ENCODE measurements at places on chromosomes 6 and 20.
A peak's percentile ranks its signal among the peaks of the same experiment; 100 is the strongest.

- no peak for DNase-seq
These were observed 1.1 kb upstream of the PSMB8 start for GRCh38 chr6:32844839-32845383.

DNA sequence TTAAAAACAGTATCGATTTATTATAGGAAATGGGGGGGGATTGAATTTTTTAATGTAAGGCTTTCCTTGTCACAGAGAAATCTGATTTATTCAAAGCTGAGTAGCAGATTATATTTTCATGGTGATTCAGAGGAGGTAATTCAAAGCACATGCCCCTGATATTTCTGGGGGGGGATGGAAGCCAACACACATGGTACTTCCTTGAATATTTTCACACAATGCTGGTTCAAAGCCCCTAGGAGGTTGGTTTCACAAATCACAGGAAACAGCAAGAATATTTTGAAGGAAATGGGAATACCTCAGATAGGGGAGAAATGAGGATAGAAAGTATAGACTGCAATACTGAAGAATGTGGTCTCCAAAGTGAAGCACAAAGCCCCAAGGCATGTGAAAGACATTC, 98.8 kb downstream of the RTN4IP1 start:
- DNase-seq = peak; percentile 32

DNA sequence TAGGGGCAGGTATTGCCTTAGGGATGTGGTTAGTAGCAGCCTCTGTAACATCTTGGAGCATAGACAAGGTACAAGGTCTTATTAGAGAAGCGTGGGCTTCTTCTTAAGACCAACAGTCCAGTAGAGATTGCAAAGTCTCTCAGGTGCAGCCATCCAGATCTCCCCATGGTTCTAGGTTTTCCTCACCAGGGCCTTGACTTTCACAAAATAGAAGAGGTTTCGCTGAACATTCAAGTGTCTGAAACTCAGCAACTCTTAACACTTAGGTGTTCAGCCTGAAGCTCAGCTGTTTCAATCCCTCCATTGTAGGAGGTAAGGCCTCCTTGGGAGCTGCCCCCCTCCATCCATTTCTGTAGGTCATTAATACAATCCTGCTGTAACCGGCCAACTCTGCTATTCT, 44.4 kb downstream of the GOPC start:
- no peak for DNase-seq

DNA sequence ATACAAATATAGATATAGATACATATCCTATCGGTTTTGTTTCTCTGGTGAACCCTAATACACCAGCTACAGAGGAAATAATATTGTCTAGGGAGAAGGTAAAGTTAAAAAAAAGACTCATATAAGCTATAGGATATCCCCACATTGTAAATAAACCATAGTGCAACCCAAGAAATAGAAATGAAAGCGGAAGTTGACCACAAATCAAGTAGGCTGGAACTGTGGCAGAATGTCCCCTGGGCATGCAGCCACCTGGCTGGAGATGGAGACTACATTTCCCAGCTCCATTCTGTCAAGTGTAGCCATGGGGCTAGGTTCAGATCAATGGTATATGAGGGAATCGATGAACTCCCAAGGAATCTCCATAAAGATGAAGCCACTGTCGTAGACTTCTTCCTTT, 70.1 kb upstream of the RPS6KA2 start:
- DNase-seq = no peak

DNA sequence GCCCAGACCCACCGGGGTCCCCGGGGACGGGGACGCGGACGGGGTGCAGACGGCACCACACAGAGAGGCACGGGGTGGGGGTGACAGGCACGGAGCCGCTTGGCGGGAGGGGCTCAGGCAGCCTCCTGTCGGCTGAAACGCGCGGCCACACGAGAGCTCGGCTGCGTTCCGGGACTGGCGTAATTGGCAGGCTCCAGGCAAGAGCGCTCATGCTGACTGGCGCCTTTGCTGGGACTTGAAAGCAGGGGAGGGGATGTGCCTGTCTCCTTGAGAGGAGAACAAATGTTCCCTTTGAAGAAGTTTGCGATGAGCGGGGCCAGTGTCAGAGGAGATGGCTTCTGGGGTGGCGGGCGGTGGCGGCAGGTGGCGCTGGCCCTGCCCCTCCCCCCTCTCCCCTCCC, 25.8 kb downstream of the BHLHE23 start:
- no peak for DNase-seq

GRCh38 chr20:62766071-62766450, 30.2 kb upstream of the MRGBP start:
- no peak for DNase-seq

DNA sequence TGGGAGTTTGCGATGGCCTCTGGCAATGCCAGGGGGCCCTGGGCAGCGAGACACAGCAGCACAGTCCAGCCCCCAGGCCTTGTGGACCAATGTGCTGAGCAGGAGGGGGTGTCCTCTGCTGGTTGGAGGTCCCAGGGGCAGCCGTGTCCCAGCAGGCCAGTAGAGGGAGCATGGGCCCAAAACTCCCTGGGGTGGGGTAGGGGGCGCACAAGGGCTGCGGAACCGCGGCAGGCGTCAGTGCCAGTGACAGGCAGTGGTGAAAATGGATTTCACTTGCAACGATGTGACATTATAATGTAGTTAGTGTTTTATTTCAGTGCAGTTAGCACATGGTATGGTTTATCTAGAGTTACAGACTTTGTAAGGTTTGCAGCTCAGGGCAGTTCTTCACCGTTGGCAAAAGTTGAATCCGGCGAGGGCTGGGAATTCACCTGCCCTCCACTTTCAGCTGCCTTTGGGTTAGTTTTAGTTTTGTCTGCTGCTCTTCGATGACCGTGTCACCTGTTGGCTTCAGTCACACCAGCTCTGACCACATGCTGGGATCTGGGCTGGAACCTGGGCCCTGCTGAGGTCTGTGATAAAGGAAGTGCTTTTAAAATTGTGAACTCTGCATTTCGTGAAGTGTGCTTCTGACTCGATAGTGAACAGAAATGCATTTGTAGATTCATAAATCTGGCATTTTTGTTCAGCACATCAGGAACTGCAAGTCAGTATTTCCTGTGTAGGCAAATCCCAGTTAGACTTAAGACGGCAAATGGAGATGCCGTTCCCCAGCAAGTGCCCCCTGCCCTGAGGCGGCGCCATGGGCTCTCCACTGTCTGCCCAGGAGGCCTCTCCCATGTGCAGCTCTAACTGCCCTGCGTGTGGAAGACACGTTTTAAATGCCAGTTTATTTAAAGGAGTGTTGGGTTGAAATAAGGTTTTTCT, 46.8 kb downstream of the PYGB start:
- peak; percentile 35 for DNase-seq

DNA sequence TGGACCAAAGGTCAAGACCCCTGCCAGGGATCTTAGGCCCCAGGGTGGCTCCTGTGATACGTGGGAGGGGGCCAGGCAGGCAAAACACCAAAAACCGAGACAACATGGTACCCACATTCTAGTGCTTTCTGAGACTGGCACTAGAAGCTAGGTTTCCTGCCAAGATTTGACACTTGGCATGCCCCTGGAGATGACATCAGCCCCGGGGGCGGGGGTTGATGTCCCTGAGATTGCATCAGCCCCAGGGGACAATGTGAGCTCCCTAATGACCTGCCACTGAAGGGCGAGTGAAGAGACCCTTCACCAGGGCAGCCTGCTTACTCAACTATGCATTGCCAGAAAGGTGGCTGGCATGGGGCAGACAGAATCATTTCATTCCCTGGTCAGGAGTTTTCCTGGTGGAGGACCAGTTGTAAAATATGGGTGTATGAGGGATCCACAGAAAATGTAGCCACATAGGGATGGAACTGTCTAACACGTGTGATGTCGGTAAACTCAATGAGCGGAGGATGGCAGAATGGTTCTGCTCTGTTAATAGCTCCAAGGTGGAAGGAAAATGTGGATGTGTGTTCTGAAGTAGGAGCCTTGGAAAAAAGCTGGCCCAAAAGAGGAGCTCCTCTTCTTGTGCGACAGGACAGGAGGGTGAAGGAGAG, 219.7 kb downstream of the UNC5CL start:
- no peak for DNase-seq

GRCh38 chr6:1406306-1407072, 17.1 kb downstream of the FOXF2 start:
- no peak for DNase-seq

DNA sequence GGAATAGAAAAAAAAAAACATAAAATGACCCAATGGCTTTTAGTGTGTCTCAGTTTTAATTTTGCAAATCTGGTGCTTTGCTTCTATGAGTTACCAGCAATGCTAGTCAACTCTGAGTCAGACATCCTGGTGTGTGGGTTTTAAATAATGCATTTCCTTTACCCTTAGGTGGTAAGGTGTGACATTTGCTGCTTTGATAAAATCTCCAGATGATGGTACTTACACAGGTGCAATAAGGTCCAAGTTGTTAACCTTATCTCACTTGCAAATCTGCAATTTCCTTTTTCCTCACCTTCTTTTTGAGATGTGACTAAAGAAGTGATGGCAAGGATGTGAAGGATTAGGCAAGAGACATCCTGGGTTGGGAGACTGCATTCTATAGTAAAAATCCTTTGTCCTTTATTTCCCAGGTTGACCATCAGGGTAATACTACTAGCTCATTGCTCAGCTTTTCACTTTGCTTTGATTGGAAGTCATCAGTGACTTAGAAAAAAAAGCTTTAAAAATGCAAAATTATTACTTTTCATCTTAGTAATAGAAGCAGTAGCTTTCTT, 818.5 kb upstream of the FLRT3 start:
- peak; percentile 44 for DNase-seq

GRCh38 chr6:36273802-36274514, 4.1 kb downstream of the PNPLA1 start:
- no peak for DNase-seq

- no peak for DNase-seq
These were observed 59.0 kb downstream of the HIVEP1 start for GRCh38 chr6:12071064-12071615.

DNA sequence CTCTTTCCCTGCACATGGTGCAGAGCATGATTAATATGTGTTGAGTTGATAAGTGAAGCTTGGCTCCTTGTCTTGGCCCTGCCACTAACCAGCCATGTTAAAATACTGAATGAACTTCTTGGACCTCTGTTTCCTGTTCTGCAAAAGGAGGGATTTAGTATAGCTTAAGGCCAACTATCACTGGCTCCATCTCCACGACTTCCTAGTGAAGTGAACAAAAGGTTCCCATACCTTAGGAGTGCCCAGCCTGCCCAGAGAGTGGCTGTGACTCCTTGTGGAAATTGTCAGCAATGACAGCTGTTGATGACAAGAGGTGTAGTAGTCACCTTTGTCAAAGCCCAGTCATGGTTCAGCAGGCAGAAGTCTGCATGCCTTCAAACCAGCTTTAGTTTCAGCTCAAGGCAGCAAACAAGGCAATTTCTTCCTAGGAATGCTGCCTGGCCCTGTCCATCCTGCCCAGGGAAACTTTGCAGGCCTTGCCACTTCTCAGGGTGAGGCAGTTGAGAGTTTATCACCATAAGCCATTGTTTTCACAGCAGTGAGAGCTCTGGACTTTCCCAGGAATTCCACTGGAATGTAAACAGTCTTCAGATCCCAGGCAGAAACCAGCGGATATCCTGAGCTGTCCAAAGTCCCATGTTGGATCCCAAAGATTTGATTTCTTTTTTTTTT, 169.7 kb upstream of the TNFAIP3 start:
- DNase-seq = peak; percentile 97
